ENCODE measurements at places on chromosomes 5 and 9.

- no peak for DNase-seq
These were observed 30.0 kb downstream of the ROPN1L start for GRCh38 chr5:10471677-10472076.

GRCh38 chr9:15355669-15356068 is 48.7 kb upstream of the TTC39B start:
- DNase-seq: no peak

- no peak for DNase-seq
These were observed 20.4 kb downstream of the S1PR3 start for GRCh38 chr9:89011683-89012082.

- no peak for DNase-seq
These were observed at the start of gene ITGA2 for GRCh38 chr5:52989025-52989780. ITGA2 (plus strand) TSS chr5:52989352; CDS start chr5:52989469, 117 bp downstream.

- DNase-seq: no peak
These were observed 586.2 kb downstream of the ZNF608 start for GRCh38 chr5:124160265-124160664.
